Ovary (tissue), 10 donors: ENCODE measurements at places on chromosomes 2 and 18. TPM values are rescaled to one million over a fixed set of nuclear protein-coding genes. Genes with fewer than 3 reads are reported as not detected.

The SERPINB11 gene
- not detected for total RNA-seq

The C2orf78 gene
- total RNA-seq, result not detected

The TMEM18 gene
- total RNA-seq, result 33.6 TPM

The TOGARAM2 gene
- 2.1 TPM for total RNA-seq

The REG1B gene
- total RNA-seq, result 1.7 TPM

The COLEC11 gene
- 48.6 TPM for total RNA-seq

The EFHD1 gene
- total RNA-seq, result 14.8 TPM

The ALPP gene
- total RNA-seq, result not detected

The IL1F10 gene
- not detected for total RNA-seq

The GCG gene
- total RNA-seq, result not detected

- H3K4me1 ChIP-seq, result no peaks in the 10 kb centered on the region
- no peaks in the 10 kb centered on the region for H3K36me3 ChIP-seq
- H3K4me3 ChIP-seq, result no peak overlapping the region
- no peaks in the 10 kb centered on the region for H3K27me3 ChIP-seq
- no peak overlapping the region for H3K27ac ChIP-seq
Measured at GRCh38 chr18:79708412-79708811, 28.8 kb downstream of the CTDP1 start.

GRCh38 chr2:75327334-75327733, 128.0 kb upstream of the TACR1 start:
- H3K27me3 ChIP-seq, result no peaks in the 10 kb centered on the region
- H3K4me1 ChIP-seq, result no peaks in the 10 kb centered on the region
- H3K27ac ChIP-seq, result no peak overlapping the region
- DNase-seq, result no peak
- no peaks in the 10 kb centered on the region for H3K36me3 ChIP-seq

- H3K4me1 ChIP-seq, result no peaks in the 10 kb centered on the region
- no peak for DNase-seq
- H3K27ac ChIP-seq, result no peak overlapping the region
Measured at GRCh38 chr2:172655838-172656573, 79.6 kb upstream of the RAPGEF4 start.

DNA sequence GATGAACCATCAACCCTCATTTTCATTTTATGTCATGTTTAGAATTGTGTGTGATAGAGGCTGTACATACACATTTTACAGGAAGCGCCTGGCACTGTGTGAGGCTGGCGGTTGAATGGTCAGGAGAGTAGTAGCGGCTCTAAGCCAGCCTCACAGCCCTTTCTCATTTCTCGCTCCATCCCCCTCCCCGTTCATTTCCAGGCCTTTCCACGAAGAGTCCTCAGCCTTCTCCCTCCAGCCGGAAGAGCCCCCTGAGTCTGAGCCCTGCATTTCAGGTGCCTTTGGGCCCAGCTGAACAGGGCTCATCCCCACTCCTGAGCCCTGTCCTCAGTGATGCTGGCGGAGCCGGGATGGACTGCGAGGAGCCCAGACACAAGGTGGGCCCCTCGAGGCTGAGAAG, 51.8 kb downstream of the STK25 start:
- no peaks in the 10 kb centered on the region for H3K4me1 ChIP-seq
- no peak for DNase-seq
- H3K4me3 ChIP-seq, result no peak overlapping the region
- no peaks in the 10 kb centered on the region for H3K27me3 ChIP-seq
- H3K27ac ChIP-seq, result no peak overlapping the region
- H3K36me3 ChIP-seq, result no peaks in the 10 kb centered on the region

GRCh38 chr2:157874348-157874747, 1.8 kb downstream of the ACVR1 start:
- peaks cover 14% of the 10 kb centered on the region for H3K4me1 ChIP-seq
- no peaks in the 10 kb centered on the region for H3K27me3 ChIP-seq
- DNase-seq, result no peak
- H3K27ac ChIP-seq, result peak overlapping the region; percentile 14

GRCh38 chr2:124112206-124112605, 87.1 kb downstream of the CNTNAP5 start:
- H3K4me3 ChIP-seq, result no peak overlapping the region
- H3K36me3 ChIP-seq, result no peaks in the 10 kb centered on the region
- no peaks in the 10 kb centered on the region for H3K4me1 ChIP-seq
- no peak for DNase-seq

DNA sequence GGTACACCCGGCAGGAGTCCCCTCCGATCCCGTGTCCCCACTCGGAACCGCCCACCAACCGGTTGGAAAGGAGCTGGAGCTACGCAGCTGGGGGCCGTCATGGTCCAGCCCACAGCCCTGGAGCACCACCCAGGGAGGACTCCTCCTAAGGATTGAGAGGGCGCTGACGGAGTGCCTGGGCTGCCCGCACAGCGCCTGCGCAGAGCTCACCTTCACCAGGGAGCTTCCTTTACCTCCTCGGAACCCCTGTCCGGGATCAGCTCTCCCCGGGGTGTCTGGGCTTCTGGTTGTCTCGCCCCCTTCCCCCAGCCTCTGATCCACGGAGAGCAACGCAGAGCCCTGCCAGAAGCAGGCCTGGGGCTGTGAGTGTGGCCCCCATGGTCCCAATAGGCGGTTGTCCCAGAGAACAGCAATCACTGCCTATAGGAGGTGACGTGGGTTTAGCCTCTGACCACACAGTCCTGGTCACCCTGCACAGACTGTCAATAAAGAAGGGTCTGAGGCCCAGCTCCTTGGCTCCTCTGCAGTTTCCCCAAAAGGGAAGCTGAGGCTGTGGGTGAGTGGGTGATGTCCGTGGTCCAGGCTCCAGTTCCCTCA, 14.6 kb downstream of the ALPG start:
- no peak overlapping the region for H3K4me3 ChIP-seq
- H3K4me1 ChIP-seq, result peaks cover 5% of the 10 kb centered on the region
- H3K36me3 ChIP-seq, result no peaks in the 10 kb centered on the region
- H3K27ac ChIP-seq, result no peak overlapping the region
- H3K27me3 ChIP-seq, result no peaks in the 10 kb centered on the region

- H3K4me1 ChIP-seq, result no peaks in the 10 kb centered on the region
- no peaks in the 10 kb centered on the region for H3K27me3 ChIP-seq
- H3K27ac ChIP-seq, result no peak overlapping the region
- DNase-seq, result no peak
- no peak overlapping the region for H3K4me3 ChIP-seq
Measured at GRCh38 chr2:44433895-44434294, 72.1 kb downstream of the CAMKMT start.

- no peak for DNase-seq
- no peak overlapping the region for H3K4me3 ChIP-seq
- no peaks in the 10 kb centered on the region for H3K4me1 ChIP-seq
- H3K27ac ChIP-seq, result no peak overlapping the region
Measured at GRCh38 chr2:205776139-205776538, 93.8 kb downstream of the NRP2 start.

DNA sequence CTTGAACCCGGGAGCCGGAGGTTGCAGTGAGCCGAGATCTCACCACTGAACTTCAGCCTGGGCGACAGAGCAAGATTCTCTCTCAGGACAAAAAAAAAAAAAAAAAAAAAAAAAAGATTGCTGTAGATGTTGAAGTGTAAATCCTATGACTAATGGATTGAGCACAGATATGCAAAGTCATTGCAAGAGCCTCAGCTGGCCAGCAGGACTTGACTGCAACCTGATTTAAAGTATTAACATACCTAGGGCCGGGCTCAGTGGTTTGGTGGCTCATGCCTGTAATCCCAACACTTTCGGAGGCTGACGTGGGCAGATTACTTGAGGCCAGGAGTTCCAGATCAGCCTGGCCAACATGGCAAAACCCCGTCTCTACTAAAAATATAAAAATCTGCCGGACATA, 103.4 kb upstream of the MSH2 start:
- no peaks in the 10 kb centered on the region for H3K27me3 ChIP-seq
- no peaks in the 10 kb centered on the region for H3K36me3 ChIP-seq
- H3K4me3 ChIP-seq, result no peak overlapping the region
- H3K27ac ChIP-seq, result no peak overlapping the region
- DNase-seq, result no peak

DNA sequence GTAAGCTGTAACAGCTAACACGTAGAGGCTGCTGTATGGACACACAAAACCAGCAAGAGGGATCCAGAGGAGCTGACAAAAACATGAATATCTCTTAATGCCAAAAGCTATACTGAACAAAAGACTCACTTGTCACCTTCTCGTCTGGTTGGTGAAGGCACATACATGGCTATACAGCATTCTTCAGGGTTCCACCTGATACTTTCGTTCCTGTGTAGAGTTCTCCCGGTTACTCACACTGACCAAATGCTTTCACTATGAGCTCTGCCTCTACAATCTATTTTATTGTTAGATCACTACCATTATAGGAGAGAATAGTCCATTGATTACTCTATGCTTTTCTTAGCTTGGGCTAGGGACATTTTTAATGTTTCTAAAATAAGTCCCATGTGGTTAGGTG, 193.1 kb downstream of the HNMT start:
- H3K36me3 ChIP-seq, result no peaks in the 10 kb centered on the region
- H3K4me3 ChIP-seq, result no peak overlapping the region
- no peaks in the 10 kb centered on the region for H3K4me1 ChIP-seq
- H3K27ac ChIP-seq, result no peak overlapping the region
- no peak for DNase-seq
- H3K27me3 ChIP-seq, result no peaks in the 10 kb centered on the region

GRCh38 chr2:108809936-108810335, 23.4 kb downstream of the CCDC138 start:
- H3K4me3 ChIP-seq, result no peak overlapping the region
- H3K4me1 ChIP-seq, result no peaks in the 10 kb centered on the region
- no peaks in the 10 kb centered on the region for H3K36me3 ChIP-seq
- no peaks in the 10 kb centered on the region for H3K27me3 ChIP-seq
- DNase-seq, result no peak

DNA sequence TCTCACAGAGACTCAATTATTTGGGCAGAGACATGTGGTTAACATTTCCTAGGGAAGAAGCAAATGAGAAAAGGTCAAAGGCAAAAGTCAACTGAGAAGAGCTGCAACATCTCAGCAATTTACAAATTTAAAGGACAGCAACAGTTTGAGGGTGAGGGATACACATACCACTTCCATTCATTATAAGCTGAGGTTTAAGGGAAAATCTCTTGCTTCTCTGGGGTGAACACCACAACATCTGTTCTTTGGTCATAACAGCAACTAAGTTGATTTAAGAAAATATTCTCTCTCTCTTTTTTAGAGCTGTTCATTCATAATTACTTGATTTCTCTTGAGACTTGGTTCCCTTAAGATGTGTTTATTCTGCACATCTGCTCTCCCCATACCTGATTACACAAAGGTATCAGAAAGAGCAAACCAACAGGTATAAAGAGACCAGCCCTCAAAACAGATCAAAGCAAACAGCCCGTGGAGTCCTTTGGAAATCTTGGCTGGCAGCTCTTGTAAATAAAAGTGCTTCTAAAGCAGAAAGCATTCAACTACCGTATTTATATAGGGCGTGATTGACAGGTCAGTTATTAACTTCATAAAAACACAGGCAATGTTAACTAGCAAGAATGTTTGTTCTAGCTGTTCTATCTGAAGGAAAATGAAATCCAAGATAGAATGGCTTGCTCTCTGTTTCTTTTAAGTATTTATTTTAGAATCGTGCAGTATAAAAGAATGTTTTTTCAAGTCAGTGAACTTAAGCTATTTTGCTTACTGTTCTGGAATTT, 132.8 kb downstream of the THADA start:
- peaks cover 23% of the 10 kb centered on the region for H3K4me1 ChIP-seq

DNA sequence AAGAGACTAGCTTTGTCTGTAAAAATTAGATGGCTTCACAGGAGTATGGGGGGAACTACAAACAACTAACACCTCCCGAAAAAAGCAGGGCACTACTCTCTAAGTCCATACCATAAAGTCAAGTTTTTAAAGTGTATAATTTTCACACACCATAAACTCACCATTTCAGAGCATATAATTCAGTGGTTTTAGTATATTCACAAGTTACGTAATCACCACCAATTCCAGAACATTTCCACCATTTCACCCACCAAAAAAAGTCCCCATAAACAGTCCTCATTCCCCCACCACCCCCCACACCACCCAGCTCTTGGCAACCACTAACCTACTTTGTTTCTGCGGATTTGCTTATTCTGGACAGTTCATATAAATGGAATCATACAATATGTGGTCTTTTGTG, 33.8 kb downstream of the CFAP36 start:
- no peak overlapping the region for H3K4me3 ChIP-seq
- no peak for DNase-seq
- no peak overlapping the region for H3K27ac ChIP-seq
- no peaks in the 10 kb centered on the region for H3K27me3 ChIP-seq
- H3K4me1 ChIP-seq, result peaks cover 2% of the 10 kb centered on the region

GRCh38 chr2:63755216-63755615, 86.5 kb upstream of the UGP2 start:
- no peak for DNase-seq
- H3K4me1 ChIP-seq, result no peaks in the 10 kb centered on the region
- H3K27ac ChIP-seq, result peak overlapping the region; percentile 13
- H3K27me3 ChIP-seq, result no peaks in the 10 kb centered on the region
- no peak overlapping the region for H3K4me3 ChIP-seq
- no peaks in the 10 kb centered on the region for H3K36me3 ChIP-seq

- H3K4me3 ChIP-seq, result no peak overlapping the region
- no peak overlapping the region for H3K27ac ChIP-seq
- DNase-seq, result no peak
- no peaks in the 10 kb centered on the region for H3K36me3 ChIP-seq
Measured at GRCh38 chr2:38120829-38121228, 44.9 kb upstream of the CYP1B1 start.

GRCh38 chr2:18800240-18800971, 211.0 kb upstream of the NT5C1B start:
- H3K27ac ChIP-seq, result no peak overlapping the region
- H3K4me1 ChIP-seq, result no peaks in the 10 kb centered on the region
- H3K36me3 ChIP-seq, result no peaks in the 10 kb centered on the region
- no peaks in the 10 kb centered on the region for H3K27me3 ChIP-seq

DNA sequence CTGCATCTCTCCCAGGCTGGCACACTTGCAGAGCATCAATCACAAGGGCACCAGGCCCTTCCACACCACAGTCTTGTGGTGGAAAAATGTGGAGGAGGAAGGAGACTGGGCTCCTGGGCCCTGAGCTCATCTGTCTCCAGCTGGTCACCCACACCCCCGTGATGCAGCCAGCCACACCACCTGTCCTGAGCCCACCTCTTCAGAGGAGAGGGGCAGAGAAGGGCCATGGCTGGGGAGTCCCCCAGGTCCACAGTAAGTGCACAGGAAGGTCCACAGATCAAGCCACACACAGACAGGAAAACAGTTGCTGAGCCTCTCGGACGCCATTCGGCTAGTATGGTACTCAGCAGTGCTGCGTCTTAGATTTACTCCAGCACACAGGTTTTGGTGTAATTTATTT, 203.5 kb upstream of the SALL3 start:
- H3K36me3 ChIP-seq, result no peaks in the 10 kb centered on the region
- no peak overlapping the region for H3K27ac ChIP-seq
- H3K27me3 ChIP-seq, result no peaks in the 10 kb centered on the region
- H3K4me3 ChIP-seq, result no peak overlapping the region
- DNase-seq, result no peak

- no peak overlapping the region for H3K27ac ChIP-seq
- peaks cover 20% of the 10 kb centered on the region for H3K4me1 ChIP-seq
- H3K4me3 ChIP-seq, result no peak overlapping the region
- H3K36me3 ChIP-seq, result no peaks in the 10 kb centered on the region
- no peak for DNase-seq
Measured at GRCh38 chr2:69192176-69192945, 179.4 kb downstream of the ANTXR1 start.
